ENCODE measurements at places on chromosomes 5 and 9. TPM values are rescaled to one million over a fixed set of nuclear protein-coding genes. Genes with fewer than 3 reads are reported as not detected.

DNA sequence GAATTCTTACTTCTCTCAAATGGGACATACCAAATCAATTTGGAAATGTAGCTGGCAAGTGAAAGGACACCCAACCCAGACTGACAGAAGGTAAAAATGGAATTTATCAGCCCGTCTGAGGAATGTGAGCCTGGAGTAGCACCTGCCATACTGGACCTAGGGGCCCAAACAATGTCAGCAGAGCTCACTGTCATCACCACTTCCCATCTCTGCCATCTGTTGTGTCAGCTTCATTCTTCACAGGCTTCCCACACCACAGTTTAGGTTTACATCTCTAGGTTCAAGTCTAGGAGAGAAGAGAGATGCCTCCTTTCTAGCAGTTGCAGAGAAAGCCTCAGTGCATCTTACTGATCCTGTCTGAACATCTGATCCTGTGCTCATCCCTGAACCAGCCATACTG lies 222.4 kb downstream of the DOCK8 start:
- no peak overlapping the region for H3K4me3 ChIP-seq
- H3K27ac ChIP-seq = no peak overlapping the region
- peaks cover 71% of the 10 kb centered on the region for H3K36me3 ChIP-seq

Gene GRXCR2
- not detected for total RNA-seq

Gene TLX3
- total RNA-seq = not detected

GRCh38 chr9:137430723-137431415 lies 7.7 kb downstream of the NOXA1 start:
- no peak overlapping the region for H3K27ac ChIP-seq
- H3K4me1 ChIP-seq = peaks cover 84% of the 10 kb centered on the region
- H3K27me3 ChIP-seq = no peaks in the 10 kb centered on the region
- H3K4me3 ChIP-seq = no peak overlapping the region
- no peaks in the 10 kb centered on the region for H3K36me3 ChIP-seq
- no peak for DNase-seq

GRCh38 chr9:108212184-108212583 lies 643.6 kb downstream of the ACTL7B start:
- DNase-seq = no peak
- peaks cover 3% of the 10 kb centered on the region for H3K27me3 ChIP-seq
- no peaks in the 10 kb centered on the region for H3K36me3 ChIP-seq
- no peak overlapping the region for H3K27ac ChIP-seq
- H3K4me1 ChIP-seq = no peaks in the 10 kb centered on the region
- H3K4me3 ChIP-seq = no peak overlapping the region

Gene SLC25A2
- not detected for total RNA-seq

Gene FOXD4L3
- not detected for total RNA-seq

Data from K562 (cell line).